ENCODE measurements at places on chromosomes 3 and 15. TPM values are rescaled to one million over a fixed set of nuclear protein-coding genes. Genes with fewer than 3 reads are reported as not detected.

Gene MORC1
- not detected for polyA plus RNA-seq

GRCh38 chr15:29668120-29668602 lies 154.1 kb downstream of the TJP1 start:
- no peaks in the 10 kb centered on the region for H3K36me3 ChIP-seq
- peak; percentile 90 for DNase-seq
- H3K4me3 ChIP-seq, result no peak overlapping the region
- H3K27ac ChIP-seq, result no peak overlapping the region
- no peaks in the 10 kb centered on the region for H3K27me3 ChIP-seq

- H3K27me3 ChIP-seq, result no peaks in the 10 kb centered on the region
- no peak overlapping the region for H3K4me3 ChIP-seq
- peaks cover 7% of the 10 kb centered on the region for H3K4me1 ChIP-seq
- peaks cover 41% of the 10 kb centered on the region for H3K36me3 ChIP-seq
- H3K27ac ChIP-seq, result no peak overlapping the region
Observed at GRCh38 chr15:79314811-79315210, 3.9 kb downstream of the TMED3 start.

GRCh38 chr3:150409512-150410310 lies 1.6 kb downstream of the TSC22D2 start:
- DNase-seq, result peak; percentile 94
- peak overlapping the region; percentile 95 for H3K4me3 ChIP-seq
- H3K27me3 ChIP-seq, result no peaks in the 10 kb centered on the region
